CD8-positive, alpha-beta memory T cell (primary cell): ENCODE measurements at places on chromosomes 16 and 17. TPM values are rescaled to one million over a fixed set of nuclear protein-coding genes. Genes with fewer than 3 reads are reported as not detected.

DNA sequence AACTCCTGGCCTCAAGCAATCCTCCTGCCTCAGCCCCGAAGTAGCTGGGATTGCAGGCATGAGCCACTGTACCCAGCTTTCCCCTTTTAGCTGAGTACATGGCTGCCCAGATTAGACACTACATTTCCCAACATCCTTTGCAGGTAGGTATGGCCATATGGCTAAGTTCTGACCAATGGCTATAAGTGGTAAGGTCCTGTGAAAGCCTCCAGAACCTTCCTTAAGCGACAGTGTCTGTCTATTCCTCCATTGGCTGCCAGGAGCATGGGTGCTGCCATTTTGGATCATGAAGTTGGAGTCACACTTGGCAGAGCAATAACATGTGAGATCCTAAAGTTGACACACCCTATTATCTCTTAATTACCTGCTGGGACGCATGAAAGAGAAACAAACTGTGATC is 24.4 kb upstream of the CRHR1 start:
- no peaks in the 10 kb centered on the region for H3K36me3 ChIP-seq
- no peak for DNase-seq
- H3K4me1 ChIP-seq = no peaks in the 10 kb centered on the region
- H3K27me3 ChIP-seq = peaks cover 5% of the 10 kb centered on the region
- H3K4me3 ChIP-seq = no peak overlapping the region
- no peak overlapping the region for H3K27ac ChIP-seq

- no peaks in the 10 kb centered on the region for H3K4me1 ChIP-seq
- no peak for DNase-seq
- no peak overlapping the region for H3K27ac ChIP-seq
- H3K4me3 ChIP-seq = no peak overlapping the region
- no peaks in the 10 kb centered on the region for H3K27me3 ChIP-seq
Observed at GRCh38 chr17:73750975-73751374, 106.7 kb upstream of the SDK2 start.

GRCh38 chr16:56781528-56781961 is 51.6 kb downstream of the NUP93 start:
- no peaks in the 10 kb centered on the region for H3K4me1 ChIP-seq
- no peak overlapping the region for H3K27ac ChIP-seq
- H3K27me3 ChIP-seq = no peaks in the 10 kb centered on the region
- no peaks in the 10 kb centered on the region for H3K36me3 ChIP-seq

DNA sequence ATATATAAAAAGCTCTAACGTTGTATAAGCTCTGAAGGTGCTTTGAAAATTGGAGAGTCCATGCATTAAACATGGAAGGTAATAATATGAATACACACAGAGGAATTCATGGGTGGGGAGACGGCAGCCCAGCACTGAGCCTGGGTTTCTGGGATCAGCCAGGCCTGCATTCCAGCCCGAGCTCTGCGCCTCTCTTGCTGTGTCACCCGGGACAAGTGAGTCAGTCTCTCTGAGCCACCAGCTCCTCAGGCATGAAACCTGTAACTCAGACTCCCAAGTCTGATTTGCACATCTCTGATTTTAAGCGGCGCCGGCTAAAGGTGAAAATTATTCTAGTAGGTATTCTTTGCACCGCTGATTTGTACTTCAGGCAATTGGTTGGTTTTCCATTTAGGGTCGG is 238.8 kb downstream of the MRTFB start:
- H3K27me3 ChIP-seq = no peaks in the 10 kb centered on the region
- H3K27ac ChIP-seq = no peak overlapping the region
- no peak for DNase-seq
- H3K4me1 ChIP-seq = peaks cover 34% of the 10 kb centered on the region

The SNF8 gene
- total RNA-seq = 151 TPM

GRCh38 chr16:77843405-77843804 is 55.0 kb downstream of the VAT1L start:
- no peaks in the 10 kb centered on the region for H3K27me3 ChIP-seq
- H3K36me3 ChIP-seq = no peaks in the 10 kb centered on the region
- no peak overlapping the region for H3K27ac ChIP-seq
- no peaks in the 10 kb centered on the region for H3K4me1 ChIP-seq

DNA sequence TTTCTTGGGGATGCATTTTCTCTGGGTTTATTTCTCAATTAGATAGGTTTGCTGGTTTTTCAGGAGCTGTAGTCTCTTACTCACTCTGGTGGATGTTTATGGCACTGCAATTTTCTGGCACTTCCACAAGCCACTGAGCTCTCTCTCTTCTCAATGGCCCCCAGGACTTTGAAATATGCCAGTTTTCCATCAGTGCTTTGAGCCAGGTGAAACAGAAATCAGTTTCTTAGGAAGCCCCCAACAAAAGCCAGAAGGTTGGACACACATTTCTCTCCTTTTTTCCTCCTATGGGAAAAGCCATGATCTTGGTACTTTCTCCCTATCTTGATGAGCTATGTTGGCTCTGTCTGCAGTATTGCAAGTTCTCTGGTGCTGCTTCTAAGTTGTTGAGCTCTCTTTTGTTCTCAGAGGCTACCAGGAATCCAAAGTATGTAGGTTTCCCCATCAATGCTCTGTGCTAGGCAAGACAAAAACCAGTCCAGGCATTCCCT is 90.7 kb upstream of the SMIM36 start:
- DNase-seq = no peak
- H3K36me3 ChIP-seq = no peaks in the 10 kb centered on the region
- no peak overlapping the region for H3K27ac ChIP-seq

DNA sequence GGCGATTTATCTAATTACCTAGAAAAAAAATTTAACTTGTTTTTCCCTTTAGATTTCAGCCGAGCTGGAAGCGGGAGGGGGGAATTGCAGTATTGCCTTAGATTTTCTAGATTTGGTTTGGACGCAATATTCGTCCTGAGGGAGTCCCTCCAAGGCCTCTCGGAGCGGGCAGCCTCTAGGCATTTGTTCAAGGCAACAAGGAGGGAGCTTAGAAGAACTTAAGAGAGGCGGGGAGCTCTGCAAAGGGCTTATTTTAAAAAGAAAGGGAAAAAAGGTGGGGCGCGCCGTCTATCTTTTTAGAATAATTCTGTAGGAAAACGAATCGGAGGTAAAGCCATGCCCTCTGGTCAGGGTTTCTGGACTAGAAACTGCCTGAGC is 407 bp upstream of the TMEM94 start:
- H3K4me3 ChIP-seq = peak overlapping the region; percentile 98
- peaks cover 22% of the 10 kb centered on the region for H3K4me1 ChIP-seq
- H3K27me3 ChIP-seq = no peaks in the 10 kb centered on the region
- peak overlapping the region; percentile 87 for H3K27ac ChIP-seq

The CCR7 gene
- 154 TPM for total RNA-seq
